ENCODE measurements at places on chromosomes 5 and 9.
A peak's percentile ranks its signal among the peaks of the same experiment; 100 is the strongest.

- DNase-seq, result no peak
These were observed 28.8 kb downstream of the EPB41L4A start for GRCh38 chr5:112390327-112390726.

DNA sequence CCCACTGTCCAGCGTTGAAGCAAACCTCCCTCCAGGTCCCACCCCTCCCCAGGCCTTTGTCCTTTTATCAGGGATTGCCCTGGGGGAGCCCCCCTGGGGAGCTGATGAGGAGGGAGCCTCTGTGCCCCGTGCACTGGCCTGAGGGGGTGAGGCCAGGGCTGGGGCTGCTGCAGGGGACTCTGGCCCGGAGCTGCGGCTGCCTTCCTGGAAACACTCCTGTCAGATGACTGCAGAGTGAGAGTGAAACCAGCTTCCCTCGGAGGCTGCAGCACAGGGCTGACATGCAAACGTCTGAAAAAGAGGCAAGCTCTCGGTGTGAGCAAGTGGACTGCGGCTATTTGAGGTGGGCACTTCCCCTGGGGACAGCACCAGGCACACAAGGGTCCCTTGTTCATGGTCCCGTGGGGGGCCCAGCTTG is 4.6 kb upstream of the TRAF2 start:
- peak; percentile 71 for DNase-seq

- peak; percentile 91 for DNase-seq
These were observed 3.5 kb upstream of the PDLIM7 start for GRCh38 chr5:177500685-177501522.

DNA sequence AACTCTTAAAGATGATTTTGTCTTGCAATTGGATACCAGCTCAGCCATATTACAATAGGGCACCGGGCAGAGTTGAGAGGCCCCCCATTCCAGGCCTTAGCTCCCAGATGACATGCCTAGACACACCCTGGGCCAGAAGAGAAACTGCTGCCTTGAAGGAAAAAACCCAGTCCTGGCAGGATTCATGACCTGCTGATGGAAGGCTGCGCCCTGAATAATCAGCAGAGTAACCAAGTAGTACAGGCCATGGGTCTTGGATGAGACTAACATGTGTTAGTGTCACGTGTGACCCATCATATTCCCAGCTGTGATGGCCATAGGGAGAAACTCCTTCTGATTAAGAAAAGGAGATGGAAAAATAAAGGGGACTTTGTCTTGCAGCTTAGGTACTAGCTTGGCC is 39.0 kb upstream of the DEPDC1B start:
- DNase-seq, result no peak

DNA sequence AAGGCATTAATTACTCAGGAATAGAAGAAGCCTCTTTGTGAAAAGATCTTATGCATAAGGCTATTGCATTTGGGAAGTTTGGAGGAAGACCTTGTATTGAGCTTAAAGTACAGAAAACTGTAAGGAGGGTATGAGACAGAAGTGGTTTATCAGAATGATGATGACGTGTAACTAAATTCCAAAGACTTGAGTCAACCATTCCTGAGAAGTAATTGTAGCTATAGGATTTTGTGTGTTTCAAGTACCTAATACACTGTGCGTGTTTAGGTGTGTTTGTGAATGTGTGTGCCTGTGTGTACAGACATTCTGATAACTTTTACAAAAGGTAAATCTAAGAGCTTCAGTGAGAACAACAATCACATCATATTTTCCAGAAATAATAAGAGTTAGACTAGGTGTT is 46.5 kb upstream of the IRX2 start:
- no peak for DNase-seq

DNA sequence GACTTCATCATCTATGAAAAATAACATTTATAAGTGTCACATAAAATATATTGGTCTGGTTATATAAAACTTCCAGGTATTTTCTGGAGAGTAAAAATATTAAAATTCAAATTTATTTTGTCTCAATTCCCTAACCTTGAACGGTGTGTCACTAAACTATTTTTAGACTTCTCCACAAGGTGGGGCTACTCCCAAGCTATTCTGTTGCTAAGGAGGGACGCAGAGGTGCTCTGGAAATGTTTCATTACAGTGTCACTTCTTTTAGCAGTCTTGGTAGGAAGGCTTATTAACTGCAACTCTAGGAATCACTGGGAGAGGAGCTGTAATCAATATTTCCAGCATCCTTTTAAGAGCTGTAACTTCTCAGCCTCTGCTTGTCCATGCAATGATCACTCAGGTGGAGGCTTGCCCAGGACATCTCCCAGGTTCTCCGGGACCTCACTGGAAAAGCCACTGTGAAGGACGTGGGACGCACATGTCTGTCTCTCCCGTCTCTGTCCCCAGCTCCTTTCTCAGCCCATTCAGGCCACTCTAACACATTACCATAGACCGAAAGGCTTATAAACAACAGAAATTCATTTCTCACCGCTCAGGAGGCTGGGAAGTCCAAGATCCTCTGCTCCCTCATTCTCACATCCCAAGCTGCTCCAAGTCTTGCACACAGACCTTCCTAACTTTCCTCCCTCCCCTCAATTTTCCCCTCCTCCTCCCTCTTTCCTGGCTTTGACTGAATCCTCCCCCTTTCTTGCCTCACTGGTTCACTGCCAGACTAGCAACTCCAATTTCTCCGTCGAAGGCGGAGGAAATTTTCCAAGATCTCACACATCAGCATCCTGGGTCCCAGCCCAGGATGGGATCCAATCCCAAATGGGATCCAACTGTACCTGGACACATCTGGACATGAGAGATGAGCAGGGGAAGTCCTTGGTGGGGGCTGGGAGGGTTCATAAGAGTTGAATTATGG is 32.7 kb upstream of the DNAH5 start:
- DNase-seq, result peak; percentile 18

GRCh38 chr9:122929796-122930354 is 1.4 kb downstream of the ZBTB26 start:
- DNase-seq, result no peak

DNA sequence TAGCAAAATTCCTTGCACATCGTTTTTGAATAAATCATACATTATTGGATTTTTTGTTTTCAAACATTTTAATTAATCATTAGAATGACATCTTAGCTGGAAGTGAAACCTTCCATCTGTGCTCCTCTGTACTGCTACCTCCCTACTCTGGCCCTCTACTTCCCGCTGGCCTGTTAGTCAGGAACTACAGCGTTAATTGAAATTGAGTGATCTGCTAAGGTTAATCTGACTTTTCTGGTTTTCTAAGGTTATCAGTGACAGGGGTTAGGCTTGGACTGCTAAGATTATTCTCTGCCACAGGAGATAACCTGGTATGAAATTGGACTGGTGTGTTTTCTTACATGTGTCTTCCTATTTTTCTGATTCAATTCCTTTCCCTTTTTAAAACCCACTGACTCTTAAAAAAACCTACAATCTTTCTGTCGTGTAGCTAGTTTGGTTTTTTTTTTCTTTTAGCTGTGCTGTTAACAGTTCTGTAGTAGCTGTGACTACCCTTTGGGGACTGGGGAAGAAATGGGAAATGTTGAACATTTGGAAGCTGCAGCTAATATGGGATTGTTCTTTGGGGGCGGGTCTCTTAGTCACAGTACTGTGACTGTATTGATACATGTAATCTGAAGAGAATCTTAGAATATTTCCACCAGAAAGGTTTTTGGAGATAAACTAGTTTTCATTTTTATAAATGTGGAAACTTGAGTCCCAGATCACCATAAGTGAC is 4.6 kb downstream of the KIF2A start:
- DNase-seq, result no peak

DNA sequence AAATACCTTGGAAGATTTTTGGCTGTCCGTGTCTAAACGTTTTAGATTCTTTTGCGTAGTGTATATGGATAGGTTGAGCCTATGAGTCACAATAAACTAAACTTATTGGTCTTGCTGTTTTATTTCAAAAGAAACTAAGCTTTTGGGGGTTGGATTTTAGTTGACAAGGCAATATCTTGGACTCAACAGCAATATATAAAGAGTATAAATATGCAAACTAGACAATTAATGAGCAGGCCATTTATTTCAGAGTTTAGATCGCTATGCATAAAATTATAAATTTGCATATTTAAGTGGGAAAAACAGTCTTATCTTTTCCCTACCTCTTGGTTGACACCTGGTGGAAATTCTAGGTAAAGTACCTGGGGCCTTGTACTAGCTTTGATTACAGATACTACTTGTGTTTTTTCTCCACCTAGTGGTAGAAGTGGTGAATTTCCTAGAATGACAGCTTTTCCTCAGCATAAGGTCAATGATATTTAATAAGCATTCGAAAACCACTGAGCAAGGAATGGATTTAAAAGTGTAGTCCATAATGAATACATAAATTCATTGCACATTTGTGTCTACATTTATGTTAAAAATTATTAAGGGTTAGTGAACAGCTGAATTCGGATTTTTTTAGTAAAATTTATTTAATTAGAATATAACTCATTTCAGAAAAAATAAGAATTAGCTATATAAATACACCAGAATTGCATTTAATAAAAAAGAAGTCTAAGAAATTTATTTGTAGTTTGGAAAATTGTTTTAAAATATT is 1.7 kb upstream of the ARRDC3 start:
- peak; percentile 60 for DNase-seq

DNA sequence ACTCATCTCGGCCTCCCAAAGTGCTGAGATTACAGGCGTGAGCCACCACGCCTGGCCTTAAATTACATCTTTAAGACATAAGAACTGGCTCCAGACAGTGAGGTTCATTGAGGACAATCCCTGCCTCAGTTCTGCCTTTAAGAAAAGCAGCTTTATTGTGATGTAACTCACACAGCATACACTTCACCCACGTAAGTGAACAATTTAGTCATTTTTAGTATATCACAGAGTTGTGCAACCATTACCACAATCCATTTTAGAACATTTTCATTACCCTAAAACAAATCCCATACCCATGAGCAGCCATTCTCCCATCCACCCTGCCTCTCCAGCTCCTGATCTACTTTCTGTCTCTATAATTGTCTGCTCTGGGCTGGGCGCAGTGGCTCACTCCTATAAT is 24.0 kb upstream of the LTC4S start:
- no peak for DNase-seq

GRCh38 chr5:61626639-61627282 is 294.7 kb downstream of the ZSWIM6 start:
- DNase-seq, result no peak

DNA sequence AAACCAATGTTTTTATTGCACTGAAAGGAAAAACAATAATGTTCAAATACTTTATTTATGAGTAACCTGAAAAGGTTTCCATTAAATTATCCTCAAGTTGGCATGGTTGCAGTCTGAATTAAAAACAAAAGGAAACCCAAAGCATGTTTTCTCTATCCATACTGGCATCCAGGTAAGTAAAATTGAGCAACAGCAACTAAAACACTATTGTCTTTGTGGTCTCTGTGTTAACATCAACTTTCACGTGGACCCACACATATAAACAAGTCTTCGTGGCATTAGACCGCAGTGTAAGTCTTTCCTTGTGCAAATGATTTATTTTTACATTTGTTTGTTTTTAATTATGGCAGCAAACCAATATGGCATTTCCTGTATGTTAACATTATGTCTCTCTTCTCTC is 757.6 kb downstream of the SEMA5A start:
- no peak for DNase-seq

GRCh38 chr9:36276781-36277181 is 18.5 kb upstream of the GNE start:
- DNase-seq, result peak; percentile 85

DNA sequence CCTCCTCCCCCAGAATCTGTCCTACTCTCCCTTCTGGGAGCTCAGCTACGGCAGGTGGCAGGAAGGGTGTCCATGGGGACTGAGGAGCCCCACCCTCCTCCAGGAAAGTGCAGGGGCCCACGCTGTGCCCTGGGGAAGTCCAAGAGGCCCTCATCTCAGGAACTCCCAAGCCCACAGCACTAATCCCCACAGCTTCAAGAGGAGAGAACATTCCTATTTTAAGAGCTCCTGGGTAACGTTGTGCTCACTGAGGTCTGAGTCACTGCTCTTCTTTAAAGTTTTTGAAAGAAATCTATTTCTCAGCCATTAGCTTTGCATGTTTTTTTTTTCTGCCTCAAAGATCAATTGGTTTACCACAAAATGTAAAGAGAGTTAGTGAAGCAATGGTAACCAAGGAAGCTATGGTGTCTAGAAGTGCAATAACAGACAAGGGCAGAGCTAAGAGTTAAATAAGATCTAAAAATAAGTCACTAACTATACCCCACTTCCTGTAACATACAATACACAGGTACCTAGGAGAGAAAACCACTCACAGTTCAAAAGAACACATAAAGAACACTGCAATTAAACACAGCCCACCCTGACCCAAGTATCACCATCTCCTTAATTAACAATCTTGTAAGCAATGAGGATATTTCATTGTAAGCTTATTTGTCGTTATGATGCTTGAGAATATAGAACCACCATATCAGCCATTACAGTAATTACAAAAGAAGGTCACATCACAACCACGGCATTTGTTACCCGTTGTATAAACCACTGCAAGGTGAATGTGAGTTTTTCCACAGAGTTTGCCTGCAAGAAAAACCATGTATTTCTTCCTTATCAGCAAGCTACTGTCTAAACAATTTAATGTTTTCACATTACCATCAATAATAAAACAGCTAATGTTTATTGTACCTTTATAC is 382.3 kb upstream of the SLC30A5 start:
- DNase-seq, result peak; percentile 16

DNA sequence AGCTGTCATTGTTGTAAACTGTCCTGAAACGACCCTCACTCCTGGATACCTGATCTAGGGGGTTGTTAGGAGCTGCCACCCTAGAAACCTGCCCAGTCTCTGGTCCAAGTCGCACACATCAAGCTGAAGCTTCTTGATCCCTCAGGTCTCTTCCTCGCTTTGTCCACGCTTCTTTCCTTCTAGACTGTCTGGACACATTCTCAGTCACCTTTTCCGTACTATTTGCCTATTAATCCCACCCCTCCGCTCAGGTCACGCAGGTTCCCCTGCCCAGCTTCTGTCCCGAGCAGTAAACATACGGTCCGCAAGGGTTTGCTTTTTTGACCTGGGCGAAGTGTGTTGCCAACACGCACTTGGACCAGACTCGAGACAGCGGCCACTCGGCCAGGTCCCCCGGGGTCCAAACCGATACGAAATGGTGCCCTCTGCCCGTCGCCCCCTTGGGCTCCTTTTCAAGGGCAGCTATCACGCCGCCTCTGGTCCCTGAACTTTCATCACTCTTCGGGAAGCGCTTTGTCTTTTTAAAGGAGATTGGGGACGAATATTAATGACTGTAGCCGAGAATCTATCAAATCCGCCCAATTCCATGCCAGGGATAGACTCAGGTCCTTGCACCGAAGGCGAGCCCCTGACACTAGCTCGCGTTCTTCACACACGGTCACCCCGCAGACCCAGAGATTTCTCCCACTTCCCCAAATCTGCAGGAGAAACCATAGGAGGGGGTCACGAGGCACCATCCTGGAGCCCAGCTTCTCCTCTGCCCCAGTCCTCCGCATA is 814 bp downstream of the PLCXD3 start:
- DNase-seq, result no peak
